ENCODE measurements at places on chromosomes 11 and 22.
A peak's percentile ranks its signal among the peaks of the same experiment; 100 is the strongest.

GRCh38 chr11:104319396-104319795 lies 155.4 kb upstream of the PDGFD start:
- no peak for DNase-seq

DNA sequence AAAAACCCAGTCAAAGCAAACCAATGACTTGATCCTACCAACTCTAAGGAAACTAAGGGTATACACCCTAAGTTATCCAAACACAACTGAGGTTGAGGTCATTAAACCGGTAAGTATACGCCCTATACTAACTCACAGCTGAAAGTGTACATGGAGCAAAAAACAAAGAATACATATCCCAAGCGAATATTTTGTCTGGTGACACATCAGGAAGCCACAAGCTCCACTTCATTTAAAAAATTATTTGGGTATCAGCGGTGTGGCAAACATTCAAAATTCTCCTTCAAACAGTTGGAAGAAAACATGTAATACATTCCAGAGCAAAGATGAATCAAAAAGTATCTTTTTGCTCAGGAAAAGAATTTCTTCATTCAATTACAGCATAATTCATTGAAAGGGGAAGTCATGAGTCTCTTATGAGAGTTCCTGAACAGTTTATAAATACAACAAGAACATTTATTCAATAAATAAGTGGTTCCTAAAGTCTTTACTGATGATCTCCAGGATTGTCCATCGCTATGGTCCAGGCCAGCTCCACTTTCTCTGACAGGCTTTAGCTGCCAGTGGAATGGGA lies 4.5 kb upstream of the JAML start:
- no peak for DNase-seq

DNA sequence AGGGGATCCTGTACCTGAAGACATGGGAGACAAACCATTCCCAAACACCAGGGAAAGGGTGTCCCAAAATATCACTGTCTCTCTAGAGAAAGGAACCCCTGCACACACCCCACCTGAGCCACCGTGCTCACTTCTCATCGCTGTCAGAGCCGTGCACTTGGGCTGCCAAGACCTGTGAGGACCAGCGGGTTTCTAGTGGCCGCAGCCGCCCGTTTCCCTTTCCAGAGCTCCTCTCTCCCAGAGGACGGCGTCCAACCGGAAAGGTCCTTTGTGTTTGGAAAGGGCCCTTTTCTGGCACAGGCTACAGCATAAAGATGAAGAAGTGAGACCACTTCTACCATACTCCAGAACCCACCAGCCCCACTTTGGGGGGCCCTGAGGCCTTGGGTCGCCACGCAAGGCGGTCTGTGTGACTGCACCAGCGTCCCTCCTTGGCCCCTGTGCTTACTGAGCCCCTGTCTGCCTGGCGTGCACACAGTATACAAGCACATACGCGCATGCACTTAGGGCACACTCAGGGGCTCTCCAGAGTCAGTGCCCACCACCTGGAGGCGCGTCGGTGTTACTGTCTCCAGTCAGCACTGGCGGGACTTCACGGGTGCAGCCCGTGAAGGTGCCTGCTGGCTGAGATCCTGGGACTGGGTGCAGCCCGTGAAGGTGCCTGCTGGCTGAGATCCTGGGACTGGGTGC lies 381.8 kb downstream of the TBC1D22A start:
- DNase-seq: no peak

DNA sequence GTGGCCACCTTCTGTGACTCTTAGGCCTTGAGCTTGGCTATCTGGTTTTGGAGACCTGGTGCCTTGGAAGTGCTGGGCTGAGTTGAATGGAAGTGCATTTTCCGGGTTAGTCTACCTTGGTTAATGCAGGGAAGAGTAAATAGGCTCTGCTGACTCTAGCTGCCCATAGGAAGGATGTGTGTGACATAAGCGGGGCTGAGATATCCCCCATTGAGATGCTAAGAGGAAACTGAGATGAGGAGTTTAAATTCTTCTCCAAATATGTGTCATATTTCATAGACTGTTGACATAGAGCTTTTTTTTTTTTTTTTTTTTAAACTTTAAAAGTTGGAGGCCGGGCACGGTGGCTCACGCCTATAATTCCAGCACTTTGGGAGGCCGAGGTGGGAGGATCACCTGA lies 30.8 kb downstream of the ZNRF3 start:
- DNase-seq: no peak

DNA sequence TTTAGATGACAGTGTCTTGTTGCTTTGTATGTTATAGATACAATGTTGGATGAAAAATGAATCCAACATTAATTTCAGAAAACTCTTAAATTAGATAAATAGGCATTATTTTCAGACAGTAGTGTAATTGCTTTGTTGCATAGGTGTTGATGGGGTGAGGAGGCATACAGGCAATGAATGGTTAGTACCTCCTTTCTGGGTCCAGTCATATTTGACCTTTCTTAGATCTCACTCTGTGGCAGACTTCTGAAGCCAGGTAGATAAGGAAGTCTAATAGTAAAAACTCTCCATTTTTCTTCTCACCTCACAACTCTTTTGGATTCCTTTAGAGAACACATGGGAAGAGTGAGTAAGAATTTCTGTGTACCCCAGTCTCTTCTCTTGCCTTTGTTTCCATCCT lies 31.8 kb downstream of the BIRC2 start:
- no peak for DNase-seq

DNA sequence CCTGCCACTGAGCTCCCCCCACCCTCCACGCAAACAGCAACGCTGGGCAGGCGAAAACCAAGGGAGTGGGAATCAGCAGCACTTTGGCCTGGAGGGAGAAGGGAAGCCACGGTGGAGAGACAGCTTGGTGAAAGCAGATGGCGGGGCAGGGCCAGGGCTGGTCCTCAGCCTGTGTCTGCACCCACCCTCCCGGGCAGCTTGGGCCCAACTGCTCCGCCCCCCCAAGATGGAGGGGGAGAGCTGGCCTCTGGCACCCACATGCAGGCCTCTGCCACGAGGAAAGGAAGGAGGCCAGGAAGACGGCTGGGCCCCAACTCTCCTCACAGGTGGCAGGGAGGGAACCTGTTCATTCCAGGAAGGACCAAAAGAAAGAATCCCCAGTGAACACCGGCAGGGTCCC lies 17.8 kb downstream of the MAFF start:
- DNase-seq: no peak

DNA sequence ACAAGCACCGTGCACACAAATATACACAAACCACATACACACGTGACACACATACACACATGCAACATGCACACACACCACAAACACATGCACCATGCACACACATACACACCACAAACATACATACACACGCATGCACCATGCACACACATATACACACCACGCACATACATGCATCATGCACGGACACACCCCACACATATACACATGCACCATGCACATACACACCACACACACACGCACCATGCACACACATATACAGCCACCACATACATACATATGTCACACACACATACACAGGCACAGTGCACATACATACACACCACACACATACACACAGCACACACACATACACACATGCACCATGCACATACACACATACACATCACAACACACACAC lies 12.7 kb upstream of the B4GALNT4 start:
- DNase-seq: no peak

DNA sequence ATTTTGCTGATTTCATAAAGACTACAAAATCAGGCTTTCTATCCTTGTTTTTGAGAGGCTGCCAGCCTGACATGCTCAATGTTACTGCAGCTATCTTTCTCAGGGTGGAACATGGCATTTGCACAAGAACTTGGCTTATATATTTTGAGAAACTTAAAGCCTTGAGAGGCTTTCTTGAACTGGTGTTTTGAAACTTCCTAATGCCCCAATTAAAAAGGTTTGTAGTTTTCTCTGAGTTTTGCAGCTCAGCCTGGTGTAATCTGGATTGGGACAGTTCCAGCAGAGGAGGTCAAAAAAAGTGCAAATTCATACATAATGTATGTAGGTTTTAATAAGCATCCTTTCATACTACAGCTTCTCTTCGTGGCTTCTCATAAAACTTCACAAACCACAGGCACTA lies 223.4 kb downstream of the FAM76B start:
- no peak for DNase-seq

GRCh38 chr22:16989915-16990314 lies 18.1 kb downstream of the GAB4 start:
- DNase-seq: no peak

DNA sequence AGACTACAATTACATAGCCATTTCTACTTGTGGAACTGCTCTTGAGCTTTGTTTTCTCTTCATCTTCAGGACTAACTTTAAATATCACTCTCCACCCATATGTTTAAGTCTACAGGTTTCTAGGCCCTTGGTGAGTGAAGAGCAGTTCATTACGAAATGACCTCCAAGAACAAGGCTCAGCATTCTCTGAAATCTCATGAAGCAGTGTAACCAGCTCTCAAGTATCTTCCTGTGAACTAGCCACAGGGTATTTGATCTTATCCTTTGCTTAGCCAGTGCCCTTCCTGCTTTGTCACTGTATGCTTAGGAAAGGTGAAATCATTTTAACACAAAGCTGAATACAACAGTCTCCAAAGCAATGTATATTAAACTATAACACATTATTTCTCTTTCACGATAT lies 20.4 kb upstream of the LYVE1 start:
- no peak for DNase-seq

- DNase-seq: no peak
These were observed 27.8 kb upstream of the ANO5 start for GRCh38 chr11:22165087-22165486.

DNA sequence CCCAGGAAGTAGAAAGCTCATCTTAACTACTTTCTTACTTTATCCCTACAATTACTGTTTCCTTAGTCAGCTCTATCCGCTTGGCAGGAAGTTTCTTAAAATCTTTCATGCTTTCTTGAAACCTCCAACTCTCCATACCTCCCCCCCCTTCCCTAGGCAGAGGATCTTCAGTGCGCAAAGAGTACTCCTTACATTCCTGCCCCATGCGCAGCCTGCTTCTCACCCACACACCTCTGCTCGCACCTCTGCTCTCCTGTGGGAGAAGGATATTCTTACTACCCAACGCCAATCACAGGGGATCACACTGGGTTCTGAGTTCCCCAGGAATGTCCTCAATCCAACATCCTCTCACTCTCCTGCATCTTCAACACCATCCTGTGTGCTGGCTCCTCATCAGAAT lies 12.3 kb downstream of the TCF20 start:
- no peak for DNase-seq

DNA sequence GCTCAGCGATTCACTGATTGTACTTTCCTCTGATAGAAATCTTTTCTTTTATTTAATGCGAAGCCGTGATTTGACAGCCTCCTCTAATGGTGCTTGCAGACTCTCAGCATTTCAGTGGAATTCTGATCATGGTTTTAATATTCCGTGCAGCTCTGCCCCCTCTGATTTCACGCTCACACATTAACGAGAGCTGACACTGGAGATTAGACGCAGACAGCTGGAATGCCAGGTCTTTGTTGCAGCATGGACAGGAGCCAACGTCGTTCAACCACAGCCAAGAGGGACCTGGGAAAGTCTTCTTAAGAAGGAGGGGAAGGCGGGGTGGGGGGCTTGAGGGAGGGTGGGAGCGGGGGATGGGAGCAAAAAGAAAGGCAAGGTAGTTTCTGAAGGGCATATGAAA lies 186.4 kb downstream of the BLID start:
- DNase-seq: peak; percentile 28

GRCh38 chr11:24386546-24387397 lies 110.1 kb upstream of the LUZP2 start:
- peak; percentile 29 for DNase-seq

GRCh38 chr11:31422703-31423102 lies 53.0 kb downstream of the DNAJC24 start:
- DNase-seq: no peak

DNA sequence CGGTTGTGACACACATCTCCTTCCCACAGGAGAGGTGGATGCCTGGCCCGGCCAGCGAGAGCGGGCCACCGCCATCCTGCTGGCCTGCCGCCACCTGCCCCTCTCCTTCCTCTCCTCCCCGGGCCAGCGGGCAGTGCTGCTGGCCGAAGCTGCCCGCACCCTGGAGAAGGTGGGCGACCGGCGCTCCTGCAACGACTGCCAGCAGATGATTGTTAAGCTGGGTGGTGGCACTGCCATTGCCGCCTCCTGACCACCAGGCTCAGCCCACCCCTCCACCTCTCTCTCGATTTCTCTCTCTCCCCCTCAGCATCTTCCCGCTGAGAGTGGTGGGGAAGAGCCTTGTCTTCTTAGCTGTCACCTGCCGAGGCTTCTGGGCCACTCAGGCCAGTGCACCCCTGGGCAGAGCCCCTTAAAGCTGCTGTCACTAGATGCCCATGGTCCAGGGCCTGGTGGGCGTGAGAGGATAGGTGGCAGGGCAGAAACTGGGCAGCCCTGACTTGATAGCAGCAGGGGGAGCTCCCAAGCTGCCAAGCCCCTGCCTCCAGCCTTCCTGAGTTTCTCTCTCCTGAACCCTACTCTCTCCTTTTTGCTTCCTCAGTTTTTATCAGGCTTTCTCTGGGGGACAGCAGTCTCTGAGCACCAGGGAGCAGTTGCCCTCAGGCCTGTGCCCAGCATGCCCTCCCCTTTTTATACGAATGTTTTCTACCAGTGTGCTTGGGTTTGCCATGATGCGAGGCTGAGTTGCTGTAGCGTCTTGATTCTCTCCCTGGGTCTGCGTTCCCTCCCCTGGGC lies 9.3 kb downstream of the SHISA8 start:
- DNase-seq: no peak

- DNase-seq: no peak
These were observed 5.7 kb downstream of the DIXDC1 start for GRCh38 chr11:111942829-111943228.

DNA sequence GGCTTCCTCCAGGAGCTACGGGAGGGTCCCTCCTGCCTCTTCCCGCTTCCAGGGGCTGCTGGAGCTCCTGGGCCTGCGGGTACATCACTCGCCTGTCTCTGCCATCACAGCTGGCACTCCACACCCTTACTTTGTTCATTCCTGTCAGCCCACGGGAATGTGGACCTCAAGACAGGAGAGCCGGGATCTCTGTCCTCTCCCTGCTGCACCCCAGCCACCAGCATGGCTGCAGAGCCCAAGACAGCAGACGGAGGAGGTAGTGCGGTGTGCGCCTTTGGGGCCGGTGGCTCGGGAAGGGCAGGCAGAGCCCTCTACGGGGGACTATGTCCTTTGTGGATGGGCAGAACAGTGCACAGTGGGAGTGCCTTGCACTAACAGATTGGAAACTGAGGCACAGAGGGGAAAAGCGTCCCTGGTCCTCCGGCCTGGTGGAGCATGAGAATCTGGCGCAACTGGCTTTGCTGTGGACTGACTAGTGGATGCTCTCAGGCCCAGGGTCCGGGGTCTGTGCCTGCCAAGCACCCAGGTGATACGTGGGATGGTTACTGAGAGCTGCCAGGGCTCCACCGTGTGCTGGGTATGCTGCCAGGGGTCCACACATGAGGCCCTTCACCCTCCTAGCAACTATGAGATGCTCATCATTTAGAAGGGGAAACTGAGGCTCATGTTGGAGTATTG lies 47.3 kb downstream of the IGF2 start:
- no peak for DNase-seq
